ENCODE measurements at places on chromosomes 7 and 10. TPM values are rescaled to one million over a fixed set of nuclear protein-coding genes. Genes with fewer than 3 reads are reported as not detected.

GRCh38 chr10:48579251-48579960, 25.5 kb downstream of the ARHGAP22 start:
- no peak for DNase-seq

DNA sequence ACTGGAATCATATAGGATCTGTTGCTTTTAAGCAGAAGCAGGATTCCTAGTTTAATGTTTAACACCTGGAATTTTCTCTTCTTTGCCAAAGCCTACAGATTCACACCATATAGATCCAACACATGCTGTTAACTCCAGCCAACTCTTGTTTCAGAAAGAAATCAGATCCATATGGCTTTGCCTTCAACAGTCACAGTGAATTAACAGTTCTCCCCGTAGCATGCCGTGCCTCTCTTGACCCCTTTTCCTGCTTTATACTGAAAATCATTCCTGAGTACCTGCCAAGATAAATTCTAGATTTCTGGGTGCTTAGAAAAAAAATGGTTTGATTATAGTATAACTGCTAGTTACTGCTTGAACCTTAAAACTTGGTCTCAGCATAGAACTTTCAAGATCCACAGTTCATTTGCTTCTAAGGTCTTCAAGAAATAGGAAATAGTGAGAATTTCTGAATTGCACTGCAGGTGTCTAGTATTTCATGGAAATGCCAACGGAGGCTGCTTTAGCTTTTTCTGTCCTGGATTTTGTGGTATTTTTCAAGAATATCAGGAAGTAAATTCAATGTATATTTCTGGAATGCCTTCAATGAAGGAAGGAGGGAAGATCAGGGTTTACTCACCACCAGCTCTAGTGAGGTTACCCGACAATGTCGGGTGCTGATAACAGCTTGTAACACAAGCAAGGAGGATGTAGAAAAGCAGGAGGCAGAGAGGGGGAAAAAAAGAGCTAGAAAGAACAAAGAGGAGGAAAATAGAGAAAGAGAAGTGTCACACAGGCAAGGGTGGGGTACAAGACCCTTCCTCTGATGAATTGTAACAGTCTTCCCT, 6.6 kb downstream of the AASS start:
- no peak for DNase-seq

DNA sequence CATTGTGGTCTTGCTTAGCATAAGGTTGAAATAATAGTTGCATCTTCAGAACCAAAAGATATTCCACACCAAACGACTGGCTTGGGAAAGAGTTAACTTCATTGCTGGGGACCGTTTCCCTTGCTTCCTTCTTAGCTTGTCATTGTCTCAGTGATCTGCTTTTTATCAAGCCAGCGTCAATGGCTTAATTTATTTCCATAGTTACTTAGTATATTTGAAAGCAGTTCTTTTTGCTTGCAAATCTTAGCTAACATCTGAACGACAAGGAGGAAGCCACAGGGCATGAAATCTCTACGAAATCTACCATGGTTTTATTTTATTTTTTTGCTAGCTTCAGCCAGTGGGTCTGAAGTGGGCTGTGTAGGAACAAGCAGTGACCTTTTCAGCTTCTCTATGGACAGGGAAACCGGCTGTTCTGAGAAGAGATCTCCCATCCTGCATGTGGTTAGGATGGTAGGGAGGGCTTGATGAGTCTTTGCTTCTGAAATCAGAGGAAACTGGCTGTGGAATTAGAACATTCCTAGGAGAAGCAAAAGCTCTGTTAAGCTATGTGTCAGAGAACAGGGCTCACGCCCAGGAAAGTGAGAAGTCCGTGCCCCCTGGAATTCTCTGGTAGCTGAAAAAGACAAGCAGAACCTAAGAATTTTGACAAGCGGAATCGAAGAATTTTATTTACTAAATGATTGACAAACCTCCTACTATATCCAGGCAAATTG, 8.0 kb downstream of the SLC18A2 start:
- DNase-seq: no peak

GRCh38 chr10:100565206-100565985, 29.7 kb downstream of the HIF1AN start:
- no peak for DNase-seq

DNA sequence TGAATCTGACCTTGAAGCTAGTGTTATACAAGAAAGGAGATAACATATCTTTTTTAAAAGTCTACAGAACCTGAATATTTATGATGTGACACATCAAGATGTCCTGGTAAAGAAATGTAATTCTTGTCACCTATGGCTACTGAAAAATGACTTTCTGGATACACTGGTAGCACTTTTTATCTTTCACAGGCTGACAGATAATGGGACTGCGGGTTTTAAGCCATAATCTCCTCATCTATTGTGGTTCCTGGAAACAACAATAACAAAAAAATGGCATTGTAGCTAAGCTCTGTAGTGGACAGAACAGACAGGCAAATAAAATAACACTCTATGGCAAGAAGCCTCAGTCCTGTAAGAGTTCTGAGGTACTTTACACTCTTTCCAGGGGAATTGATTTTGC, 31.6 kb upstream of the YAE1 start:
- no peak for DNase-seq

DNA sequence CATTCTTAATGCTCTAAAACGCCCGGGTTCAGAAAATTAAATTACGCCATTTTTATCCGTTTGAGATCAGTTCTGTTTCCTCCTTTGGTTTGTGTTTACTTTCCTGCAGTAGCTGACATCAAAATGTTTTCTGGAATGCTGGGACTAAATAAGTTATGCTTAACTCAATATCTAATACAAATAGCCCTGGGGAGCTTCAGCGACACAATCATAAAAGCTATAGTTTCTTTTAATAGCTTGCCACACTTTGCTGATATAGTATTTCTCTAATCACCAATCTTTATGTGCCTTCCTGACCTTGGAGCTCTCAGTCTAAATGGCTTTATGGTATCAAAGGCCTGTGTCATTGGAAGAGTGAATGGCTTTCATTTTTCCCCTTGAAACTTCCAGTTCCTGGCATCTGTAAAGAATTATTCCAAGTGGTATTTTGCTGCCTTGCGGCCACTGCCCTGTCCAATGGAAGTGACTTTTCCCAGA, 202.7 kb downstream of the HDAC9 start:
- no peak for DNase-seq

DNA sequence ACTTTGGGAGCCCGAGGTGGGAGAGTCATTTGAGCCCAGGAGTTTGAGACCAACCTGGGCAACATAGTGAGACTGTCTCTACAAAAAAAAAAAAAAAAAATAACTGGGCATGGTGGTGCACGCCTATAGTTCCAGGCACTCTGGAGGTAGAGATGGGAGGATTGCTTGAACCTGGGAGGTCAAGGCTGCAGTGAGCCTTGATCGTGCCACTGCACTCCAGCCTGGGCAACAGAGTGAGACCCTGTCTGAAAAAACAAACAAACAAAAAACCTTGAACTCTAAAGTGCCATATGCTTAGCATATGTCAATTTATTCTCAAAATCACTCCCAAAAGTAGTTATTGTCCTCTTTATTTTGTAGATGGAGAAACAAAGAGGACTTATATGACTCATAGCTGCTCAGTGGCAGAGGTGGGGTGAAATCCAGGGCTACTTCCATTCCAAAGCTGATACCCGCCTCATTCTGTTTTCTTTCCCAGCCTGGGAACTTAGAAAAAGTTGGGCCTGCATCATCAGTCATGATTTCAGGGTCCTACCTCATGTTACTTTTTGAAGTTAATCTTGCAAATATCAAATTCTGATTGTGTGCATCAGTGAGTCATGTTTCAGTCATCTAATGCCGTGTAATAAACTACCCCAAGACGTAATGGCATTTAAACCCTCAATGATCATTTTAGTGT, 13.3 kb downstream of the DHTKD1 start:
- no peak for DNase-seq

DNA sequence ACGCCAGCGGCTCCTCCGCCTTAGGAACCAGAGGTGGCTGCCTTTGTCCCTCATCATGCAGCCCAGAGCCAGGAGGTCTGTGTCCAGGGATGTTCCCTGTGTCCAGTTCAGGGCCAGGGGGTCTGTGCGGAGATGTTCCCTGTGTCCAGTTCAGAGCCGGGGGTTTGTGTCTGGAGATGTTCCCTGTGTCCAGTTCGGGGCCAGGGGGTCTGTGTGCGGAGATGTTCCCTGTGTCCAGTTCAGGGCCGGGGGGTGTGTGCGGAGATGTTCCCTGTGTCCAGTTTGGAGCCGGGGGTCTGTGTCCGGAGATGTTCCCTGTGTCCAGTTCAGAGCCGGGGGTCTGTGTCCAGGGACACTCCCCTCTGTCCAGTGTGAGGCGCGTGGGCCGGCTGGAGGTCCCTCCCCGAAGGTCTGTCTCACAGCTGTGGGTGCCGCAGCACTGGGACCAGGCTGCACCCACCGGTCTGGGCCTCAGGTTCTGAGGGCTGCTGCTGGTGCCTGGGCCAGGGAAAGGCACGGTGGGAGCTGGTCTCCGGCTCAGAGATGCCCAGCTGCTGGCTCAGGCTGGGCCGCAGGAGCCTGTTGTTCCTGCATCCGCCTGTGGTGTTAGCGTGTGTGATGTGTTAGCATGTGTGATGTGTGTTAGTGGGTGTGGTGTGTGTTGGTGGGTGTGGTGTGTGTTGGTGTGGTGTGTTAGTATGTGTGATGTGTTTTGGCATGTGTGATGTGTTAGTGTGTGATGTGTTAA, 67.9 kb upstream of the CFAP46 start:
- DNase-seq: no peak

GRCh38 chr7:23055582-23056178, 41.8 kb upstream of the HYCC1 start:
- peak; percentile 17 for DNase-seq

DNA sequence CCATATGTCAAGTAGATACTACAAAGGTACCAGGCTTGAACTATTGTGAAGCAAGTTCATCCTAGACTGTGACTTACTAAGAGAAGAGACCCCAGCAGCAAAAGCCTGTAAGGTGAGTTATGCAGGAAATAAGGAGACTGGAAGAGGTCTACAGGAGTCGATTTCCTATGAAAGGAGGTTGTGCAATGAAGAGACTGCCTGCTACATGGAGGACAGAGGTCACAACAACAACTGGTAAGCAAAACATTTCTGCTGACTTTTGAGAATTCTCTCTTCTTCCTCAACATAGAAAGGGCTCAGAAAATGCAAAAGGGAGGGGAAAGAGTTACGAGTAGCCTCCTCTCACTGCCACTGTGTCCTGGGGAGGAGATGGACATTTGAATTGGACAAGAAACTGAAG, 42.4 kb downstream of the PDK4 start:
- no peak for DNase-seq

DNA sequence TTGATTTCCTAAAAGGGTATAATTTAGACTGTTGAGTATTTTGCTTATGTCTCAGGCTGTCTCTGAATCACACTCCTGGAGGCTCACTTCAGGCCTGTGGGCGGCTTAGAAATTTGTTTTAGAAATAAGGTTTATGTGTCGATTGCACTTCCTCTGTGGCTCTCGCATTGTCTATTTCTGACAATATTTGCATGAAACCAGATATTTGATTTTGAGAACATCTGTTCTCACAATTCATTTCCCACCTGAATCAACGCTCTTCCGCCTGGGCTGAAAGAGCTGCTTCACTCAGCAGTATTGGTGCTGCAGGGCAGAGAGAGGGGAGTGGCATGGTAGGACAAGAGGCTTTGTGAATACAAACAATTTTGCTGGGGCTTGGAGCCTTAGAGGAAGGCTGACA, 262.0 kb downstream of the ADRA2A start:
- no peak for DNase-seq

DNA sequence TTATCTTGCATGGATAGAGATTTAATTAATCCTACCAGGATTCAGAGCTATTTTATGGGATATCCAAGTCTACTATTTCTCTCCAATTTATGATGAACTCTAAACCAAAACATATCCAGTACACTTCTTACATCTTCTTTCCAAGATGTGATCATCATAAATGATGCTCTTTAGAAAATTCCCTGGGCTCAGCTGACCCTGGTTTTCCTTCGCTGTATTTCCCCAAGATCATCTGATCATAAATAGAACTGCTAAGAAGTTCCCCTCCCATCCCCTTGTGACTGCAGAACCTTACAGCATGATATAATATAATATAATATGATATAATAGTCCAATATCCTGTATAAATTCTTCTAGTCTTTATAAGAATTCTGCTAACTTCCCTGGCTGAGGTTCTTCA, 114.6 kb upstream of the LYZL2 start:
- no peak for DNase-seq

DNA sequence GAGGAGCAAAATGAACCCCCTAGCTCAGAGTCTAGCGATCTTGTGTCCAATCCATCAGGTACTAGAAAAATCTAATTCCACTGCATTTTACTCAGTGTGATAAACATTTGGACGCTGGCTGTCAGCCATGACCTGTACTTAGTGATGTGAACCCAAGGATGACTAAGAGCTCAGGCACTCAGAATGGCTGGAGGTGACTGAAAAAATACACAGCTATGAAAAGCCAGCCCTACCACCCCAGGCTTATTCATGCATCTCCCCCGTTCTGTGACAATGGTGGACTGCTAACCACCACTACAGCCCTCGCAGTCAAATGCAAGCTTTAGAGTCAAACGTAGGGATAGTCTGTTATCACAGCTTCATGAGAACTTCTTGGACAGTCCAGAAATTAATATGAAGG, 14.9 kb downstream of the AFAP1L2 start:
- no peak for DNase-seq

DNA sequence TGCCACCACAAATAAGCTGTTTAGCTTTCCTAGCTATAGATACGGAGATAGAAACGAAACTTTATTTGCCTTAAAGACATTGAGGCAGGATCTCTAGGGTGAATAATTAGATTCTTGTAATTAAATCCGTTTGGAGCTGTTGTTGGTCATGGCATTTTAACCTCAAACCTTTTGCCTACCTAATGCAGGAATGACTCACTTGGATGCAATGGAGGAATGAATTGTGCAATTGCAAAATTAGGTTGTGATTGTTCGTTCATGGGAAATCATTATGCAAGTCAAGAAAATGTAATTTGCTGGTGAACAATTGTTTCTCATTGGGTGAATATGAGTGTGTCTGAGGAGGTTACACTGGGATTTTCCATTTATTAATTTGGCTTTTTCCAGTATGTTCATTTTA, 703.5 kb downstream of the GATA3 start:
- DNase-seq: peak; percentile 11

GRCh38 chr7:111633878-111634277, 71.6 kb upstream of the IMMP2L start:
- no peak for DNase-seq

DNA sequence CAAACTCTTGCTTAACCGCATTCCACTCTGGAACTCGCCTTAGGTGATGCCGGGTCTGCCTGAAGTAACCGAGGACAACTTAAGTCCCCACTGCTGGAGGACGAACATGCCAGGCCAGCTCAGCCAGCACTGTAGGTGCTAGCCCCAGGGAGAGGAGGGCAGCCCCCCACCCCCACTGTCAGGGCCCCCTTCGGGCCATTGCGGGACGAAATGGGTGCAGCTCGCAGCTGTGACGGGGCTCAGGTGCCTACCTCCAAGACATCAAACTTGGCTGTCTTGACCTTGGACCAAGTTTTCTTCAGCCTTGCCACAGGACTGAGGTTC, 60.4 kb downstream of the CSGALNACT2 start:
- no peak for DNase-seq

GRCh38 chr10:131822692-131823245, 78.0 kb upstream of the PPP2R2D start:
- no peak for DNase-seq

TAS2R38 gene
- polyA plus RNA-seq: not detected

Measured in keratinocyte (primary cell).